Astrocyte of the spinal cord (primary cell): ENCODE measurements at places on chromosomes 2 and 18.
A peak's percentile ranks its signal among the peaks of the same experiment; 100 is the strongest.

DNA sequence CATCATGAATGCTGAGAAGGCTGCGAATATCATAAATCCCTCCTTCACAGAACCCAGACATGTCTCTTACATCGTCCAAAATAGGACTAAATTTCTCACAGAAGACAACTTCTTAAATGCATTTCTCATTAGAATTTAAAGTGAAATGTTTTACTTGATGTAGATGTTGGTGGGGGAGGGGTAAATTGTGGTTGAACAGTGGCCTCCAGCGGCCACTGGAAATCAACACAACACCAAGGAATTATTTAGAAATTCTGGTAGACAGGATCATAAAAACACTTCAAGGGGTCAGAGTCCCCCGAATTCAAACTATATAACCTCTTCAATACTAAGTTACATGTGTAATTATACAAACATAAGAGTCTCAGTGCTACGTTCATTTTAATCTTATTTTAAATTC, 135.9 kb downstream of the ABCA12 start:
- peak; percentile 67 for DNase-seq

GRCh38 chr2:187008111-187008510, 159.1 kb upstream of the ZSWIM2 start:
- DNase-seq = peak; percentile 76

- DNase-seq = no peak
Observed at GRCh38 chr2:61244694-61245093, 82.7 kb downstream of the C2orf74 start.

DNA sequence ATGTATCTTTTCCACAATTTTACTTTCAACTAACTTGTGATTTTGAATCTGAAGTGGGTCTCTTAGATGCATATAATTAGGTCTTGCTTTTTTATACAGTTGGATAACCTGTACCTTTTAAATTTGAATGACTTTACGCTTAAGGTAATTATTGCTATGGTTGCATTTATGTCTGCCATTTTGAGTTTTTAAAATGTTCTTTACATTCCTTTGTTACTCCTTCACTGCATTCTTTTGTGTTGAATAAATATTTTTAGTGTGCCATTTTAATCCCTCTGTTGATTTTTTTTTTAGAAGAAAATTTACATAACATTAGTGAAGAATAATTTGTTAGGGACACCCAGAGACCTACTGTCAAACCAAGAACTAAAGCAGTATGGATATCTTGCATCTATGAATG, 65.3 kb downstream of the BIRC6 start:
- DNase-seq = no peak

- DNase-seq = peak; percentile 33
Observed at GRCh38 chr2:229313591-229313990, 42.5 kb upstream of the PID1 start.

GRCh38 chr2:146481629-146482028, 1363.2 kb upstream of the ACVR2A start:
- peak; percentile 45 for DNase-seq

DNA sequence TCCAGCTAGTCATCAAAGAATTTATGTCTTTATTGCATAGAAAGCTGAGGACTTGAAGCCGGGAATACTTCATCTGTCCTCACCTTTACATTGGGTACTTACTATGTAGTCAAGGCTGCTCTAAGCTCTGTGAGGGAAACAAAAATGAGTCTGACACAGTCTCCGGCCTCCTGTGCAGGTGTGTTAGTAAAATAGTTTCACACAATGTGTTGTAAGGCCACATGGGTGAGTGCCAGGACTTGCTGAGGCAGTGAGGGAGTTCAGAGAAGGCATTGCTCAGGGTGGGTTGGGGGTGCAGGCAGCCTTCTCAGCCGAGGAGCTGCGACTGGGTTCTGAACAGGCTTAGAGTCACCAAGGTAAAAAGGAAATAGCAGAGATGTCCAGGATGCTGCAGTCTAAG, 54.5 kb upstream of the SMAD2 start:
- DNase-seq = no peak

- peak; percentile 45 for DNase-seq
Observed at GRCh38 chr18:49510393-49511115, 23.5 kb upstream of the C18orf32 start.

DNA sequence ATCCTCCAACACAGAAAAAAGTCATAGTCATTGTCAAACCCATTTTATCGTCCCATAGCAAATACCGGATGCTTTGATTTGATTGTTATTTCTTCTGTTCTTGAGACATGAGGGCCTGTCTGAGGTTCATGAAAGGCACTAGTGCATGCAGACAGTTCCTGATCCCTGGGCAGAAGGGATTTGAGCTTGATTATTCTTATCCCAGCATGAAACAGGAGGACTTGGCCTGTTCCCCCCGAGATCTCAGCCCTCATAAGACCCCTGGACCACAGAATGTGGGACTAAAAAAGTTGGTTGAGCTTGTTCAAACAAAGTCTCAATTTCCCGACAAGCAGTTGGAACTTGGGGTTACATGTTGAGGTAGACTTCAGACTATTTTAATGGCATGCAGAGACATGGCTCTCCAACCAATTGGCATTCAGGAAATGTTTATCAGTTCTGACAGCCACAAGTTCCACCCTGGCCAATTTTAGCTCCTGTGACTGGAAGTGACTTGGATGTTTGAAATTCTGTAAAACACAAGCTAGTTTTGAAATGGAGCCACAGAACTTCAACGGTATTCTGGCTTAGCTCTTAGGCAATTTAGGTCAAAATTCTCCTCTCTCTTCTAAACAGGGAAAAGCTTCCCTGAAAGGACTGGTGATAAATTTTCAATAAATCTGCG, 366.9 kb upstream of the SLC14A2 start:
- peak; percentile 82 for DNase-seq

GRCh38 chr2:105782123-105782522, 37.4 kb downstream of the NCK2 start:
- no peak for DNase-seq

- peak; percentile 96 for DNase-seq
Observed at GRCh38 chr2:210002158-210003157, at the start of gene RPE. RPE (plus strand) TSS chr2:210002638; CDS start chr2:210002662, 24 bp downstream.

DNA sequence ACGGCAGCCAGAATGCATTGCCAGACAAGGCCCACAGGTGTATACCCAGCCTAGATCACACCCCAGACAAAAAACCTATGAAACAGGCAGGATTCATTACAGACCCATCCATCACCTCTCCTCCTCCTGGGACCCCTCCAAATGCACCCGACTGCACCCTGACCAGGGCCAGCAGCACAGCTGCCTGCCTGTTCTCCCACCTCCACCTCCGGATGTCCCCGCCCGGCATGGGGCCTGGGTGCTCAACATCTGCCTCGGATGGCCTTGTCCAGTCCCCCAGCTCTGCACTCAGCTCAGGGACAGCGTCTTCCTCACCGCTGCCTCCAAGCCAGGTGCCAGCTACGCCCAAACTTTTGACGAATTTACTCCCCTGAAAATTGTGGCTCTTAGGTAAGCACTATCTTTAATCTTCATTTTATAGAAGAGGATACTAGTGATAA, 91.1 kb downstream of the TPO start:
- no peak for DNase-seq

GRCh38 chr2:72090271-72090720, 57.4 kb downstream of the CYP26B1 start:
- no peak for DNase-seq

- no peak for DNase-seq
Observed at GRCh38 chr2:206837775-206838174, 72.4 kb downstream of the FASTKD2 start.

GRCh38 chr2:46296216-46296839, 879 bp upstream of the EPAS1 start:
- peak; percentile 36 for DNase-seq

GRCh38 chr2:121342751-121343150, 57.7 kb upstream of the TFCP2L1 start:
- no peak for DNase-seq

DNA sequence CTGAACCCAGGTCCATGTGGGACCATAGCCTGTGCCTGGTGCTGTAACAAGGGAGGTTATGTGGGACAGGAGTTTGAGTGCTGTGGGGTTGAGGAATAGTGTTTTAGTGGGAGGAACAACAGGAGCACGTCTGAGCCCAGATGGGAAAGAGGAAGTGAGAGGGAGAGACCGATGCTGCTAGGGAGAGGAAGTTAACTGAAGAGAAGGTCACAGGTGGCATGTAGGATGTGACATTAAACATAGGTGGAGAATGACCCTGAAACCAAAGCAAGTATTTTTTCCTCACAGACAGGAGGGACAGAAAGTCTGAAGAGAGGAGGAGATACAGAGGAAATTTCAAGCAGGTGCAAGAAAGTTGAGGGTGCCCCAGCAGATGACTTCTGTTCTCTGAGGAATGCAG, 87.8 kb downstream of the ACOXL start:
- DNase-seq = no peak

DNA sequence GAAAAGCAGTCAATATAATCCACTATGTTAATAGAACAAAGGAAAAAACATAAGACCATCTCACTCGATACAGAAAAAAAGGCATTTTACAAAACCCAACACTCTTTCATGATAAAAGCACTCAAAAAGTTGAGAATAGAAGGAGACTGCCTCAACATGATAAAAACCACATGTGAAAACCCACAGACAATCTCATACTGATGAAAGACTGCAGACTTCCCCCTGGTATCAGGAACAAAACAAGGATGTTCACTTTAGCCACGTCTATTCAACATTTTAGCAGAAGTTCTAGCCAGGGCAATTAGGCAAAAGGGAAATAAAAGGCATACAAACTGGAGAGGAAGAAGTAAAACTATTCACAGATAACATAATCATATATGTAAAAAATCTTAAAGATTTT, 285.9 kb downstream of the EIPR1 start:
- DNase-seq = no peak

DNA sequence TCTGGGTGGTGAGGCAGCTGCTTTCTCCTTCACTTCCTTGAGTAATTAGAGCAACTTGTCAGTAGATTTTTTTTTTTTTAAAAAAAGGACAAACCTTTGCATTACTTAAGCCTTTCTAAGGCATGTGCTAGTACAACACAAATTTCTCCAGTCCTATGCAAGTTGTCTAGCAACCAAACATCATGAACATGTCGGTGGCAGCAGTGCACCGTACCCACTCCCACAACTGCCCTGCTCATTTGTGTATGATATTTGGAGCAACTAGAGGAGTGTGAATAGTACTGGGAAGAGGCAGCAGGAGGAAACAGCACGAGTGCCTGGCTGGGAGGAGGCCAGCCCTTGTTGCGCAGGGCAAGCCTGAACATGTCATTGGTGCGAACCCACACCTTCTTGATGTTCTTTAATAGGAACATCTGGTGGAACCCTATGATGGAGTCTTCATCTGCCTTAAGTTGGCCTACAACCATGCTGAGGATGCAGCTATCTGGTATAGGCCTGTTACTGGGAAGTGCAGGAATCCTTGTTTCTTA, 238.3 kb downstream of the TDRD15 start:
- no peak for DNase-seq

DNA sequence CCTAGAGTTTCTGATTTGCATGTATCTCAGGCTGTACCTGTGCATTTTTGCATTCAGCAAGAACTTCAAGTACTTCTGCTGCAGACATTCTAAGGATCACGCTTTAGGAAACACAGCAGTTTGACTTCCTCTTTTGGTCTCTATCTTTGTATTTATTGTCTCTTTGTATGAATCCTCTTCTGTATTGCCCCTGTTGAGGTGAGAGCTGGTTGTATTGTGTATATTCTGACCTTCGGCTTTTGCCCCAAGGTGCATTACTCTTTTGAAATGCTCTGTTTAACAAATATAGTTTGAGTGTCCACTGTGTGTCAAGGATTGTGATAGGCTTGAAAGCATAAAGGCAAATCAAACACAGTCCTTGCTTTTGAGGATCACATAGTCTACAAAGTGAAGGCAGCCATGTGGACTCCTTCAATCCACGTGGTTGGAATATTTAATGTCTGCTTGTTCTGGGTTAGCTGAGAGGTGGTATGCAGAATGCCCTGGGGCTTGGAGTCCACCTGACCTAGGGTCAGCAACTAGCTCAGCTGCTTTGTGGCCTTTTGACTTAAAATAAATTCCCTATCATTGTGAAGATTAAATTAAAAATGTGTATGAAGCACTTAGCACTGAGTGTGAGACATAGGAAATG, 108.1 kb downstream of the LYPD6 start:
- DNase-seq = no peak

DNA sequence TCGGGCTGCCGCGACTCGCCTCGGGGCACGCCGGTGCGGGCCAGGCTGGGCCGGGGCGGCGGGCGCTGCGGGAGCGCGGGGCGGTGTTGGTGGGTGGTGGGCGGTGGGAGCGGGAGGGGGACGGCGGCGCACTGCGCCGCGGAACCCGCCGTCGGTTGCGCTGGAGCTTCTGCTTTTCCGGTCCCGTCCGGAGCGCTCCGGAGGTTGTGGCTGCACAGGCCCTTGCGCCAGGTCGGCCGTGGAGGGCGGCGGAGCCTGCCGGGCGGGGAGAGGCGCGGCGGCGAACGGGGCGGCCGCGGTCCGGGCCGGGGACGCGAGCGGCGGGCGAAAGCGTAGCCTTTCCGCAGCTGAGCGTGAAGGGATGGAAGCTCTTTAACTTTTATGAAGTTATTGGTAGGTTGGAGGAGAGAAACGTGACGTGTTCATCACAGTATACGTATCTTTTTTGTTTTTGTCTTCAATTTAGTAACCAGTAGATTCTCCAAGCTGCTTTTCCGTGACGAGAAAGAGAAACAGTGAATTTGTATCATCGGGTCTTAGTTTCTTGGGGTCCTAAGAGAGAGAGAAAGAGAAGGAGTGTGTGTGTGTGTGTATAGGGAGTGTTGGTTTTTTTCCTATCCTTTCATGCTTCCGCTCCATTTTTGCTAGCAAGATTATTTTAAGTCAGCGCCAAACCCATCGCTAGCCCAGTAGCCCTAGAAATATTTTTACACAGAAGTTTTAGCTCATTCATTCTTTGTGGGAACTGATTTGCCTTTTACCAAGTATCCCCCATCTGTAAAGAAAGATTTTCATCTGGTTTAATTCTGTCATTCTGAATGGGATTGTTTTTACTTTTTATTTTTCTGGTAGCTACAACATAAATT, 535 bp downstream of the ATG4B start:
- DNase-seq = peak; percentile 8

GRCh38 chr2:203532957-203533658, 2.0 kb downstream of the RAPH1 start:
- DNase-seq = peak; percentile 62

DNA sequence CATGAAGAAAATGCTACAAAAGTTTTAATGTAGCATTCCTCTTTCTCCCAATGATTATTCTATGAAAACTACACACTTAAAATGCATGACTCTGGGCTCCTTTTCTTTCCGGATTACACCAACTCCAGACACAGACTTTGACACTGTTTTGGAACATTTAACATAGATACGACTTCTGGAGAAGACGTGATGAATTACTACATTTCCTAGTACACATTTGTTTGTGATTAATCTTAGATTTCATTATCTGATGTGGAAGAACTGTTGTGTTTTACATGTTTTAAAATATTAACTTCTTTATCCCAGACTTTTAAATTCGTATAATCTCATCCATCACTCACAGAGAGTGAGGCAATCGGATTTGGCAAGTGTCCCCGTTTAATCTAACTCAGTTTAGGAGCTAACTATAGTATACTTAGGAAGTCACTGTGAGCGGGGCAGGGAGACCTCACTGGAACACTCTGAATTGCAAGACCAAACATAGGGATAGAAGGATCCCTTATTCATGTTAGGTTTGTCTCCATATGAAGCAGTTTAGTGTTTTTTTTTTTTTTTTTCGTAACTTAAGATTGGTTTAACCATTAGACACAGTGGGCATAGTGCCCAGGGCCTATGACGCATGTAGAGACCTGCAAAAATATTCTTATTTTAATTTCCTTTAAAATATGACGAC, 66.7 kb downstream of the PDE1A start:
- DNase-seq = no peak
